ENCODE measurements at places on chromosomes 4 and X. TPM values are rescaled to one million over a fixed set of nuclear protein-coding genes. Genes with fewer than 3 reads are reported as not detected.

DNA sequence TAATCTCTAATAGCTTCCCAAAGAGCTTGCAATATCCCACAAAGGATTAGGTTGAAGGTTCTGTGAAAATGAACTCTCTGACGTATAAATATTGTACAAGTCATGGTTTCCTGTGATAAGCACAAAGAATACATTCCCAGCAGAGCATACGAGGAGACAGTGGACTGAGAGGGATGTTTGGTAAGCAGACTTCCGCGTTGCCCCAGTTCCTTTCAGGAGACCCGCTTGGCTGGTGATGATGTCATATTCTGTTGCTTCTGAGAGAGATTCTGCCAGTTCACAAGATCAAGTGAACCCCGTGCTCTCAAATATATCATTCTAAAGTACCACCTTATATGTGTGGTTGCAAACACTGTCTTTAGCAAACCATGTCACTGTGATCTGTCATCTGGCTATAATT, 323.9 kb upstream of the CASK start:
- no peak for DNase-seq

The PIN4 gene
- polyA plus RNA-seq = 63.0 TPM

DNA sequence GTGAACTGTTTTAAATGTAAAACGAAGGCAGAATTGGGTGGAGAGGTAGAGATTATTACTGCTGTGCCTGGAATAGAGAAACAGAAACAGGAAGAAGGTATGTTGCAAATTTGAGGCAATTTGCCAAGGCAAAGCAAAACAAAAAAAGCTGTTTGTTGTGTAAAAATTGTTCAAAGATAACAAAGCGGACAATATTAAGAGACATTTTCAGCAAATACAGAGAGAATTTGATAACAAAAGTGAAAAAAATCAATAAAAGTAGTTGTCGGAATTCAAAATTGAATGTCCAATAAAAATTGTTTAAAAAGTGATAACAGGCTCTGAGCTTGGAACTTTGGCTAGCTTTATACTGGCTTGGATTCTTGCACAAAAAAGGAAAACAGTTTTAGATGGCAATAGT, 14.4 kb upstream of the SMS start:
- DNase-seq = no peak

DNA sequence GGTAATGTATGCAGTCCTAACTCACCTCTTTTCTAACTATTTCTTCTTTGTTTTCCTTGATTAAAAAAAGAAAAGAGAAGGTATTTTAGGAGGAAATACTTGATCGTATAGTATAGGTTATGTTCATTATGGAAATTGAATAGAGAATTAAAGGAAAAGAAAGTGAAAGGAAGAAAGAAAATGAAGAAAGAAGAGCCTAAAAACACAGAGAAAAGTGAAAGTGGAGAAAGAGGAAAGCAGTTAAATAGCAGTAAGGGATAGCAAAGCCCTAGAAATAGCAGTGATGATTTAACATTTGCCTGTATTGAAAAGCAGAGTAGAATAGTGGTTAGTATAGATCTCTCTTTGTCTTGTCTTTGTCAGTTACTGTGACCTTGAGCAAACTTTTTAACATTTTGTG, 37.0 kb downstream of the MRPL1 start:
- DNase-seq = no peak

GRCh38 chrX:30680618-30681017, 27.4 kb downstream of the GK start:
- no peak for DNase-seq

The NDP gene
- polyA plus RNA-seq = 2.7 TPM

DNA sequence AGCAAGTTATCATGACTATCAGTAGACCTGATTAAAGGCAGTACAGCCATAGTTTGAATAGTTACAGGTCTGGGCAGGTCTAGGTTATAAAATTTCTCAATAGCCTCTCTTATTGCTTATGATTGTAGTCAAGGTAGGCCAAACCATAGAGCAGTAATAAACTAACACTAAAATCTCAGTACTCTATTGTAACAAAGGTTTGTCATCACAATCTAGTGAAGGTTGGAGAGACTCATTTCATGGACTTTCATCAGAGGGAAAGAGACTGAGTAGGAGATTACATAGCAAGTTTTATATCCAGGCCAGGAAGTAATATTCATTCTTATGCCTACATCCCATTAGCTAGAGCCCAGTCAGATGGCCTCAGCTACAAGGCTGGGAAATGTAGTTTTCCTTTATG, 141.0 kb downstream of the ASB9 start:
- DNase-seq = no peak

DNA sequence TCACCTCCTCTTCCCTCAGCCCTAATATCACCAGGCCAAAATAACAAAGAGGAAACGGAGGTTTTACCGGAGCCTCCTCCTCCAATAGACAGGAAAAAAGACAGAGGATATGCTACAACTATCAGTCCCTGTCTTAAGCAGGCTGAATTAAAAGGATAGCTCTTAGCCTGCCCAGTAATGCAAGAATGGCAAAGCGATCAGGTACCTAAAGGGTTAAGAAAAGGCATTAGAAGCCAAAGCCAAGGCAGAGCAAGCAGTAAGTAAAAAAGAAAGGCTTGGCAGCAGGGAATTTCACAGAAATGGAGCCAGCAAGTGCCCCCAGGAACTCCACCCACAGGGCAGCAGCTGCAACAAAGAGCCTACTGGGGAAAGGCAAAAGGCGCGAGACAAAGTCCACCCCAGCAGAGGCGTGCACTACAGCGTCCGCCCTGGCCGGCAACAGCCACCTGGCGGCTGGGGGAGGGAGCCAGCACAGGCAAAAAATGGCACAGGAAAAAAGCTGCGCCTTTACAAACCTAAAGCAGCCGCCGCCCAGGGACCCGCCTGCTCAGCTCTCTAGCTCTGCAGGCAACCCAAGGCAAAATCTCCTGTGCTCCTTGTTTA, 220.6 kb upstream of the ZC4H2 start:
- DNase-seq = peak; percentile 22

- no peak for DNase-seq
These were observed 14.0 kb downstream of the BBS12 start for GRCh38 chr4:122746485-122746965.

DNA sequence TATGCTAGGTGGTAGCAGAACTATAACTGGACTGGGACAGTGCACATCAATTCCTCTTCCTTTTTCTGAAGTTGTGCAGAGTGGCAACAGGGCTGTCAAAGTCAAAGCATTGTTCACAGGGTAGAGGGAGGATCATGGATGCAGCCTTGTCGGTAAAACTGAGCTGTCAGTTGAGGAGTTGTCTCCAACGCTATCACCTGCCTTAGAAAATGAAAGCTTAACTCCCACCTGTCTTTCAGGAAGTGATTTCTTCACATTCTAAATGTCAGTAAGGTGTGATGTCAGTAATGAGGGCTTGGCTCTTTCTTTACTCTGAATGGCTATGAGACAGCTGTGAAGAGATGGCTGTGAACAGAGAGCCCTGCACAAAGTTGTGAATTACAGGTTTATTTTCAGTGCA, 66.4 kb upstream of the BANK1 start:
- no peak for DNase-seq

GRCh38 chr4:48138936-48139335, 4.9 kb upstream of the TXK start:
- no peak for DNase-seq

The ZNF157 gene
- polyA plus RNA-seq = 1.5 TPM

DNA sequence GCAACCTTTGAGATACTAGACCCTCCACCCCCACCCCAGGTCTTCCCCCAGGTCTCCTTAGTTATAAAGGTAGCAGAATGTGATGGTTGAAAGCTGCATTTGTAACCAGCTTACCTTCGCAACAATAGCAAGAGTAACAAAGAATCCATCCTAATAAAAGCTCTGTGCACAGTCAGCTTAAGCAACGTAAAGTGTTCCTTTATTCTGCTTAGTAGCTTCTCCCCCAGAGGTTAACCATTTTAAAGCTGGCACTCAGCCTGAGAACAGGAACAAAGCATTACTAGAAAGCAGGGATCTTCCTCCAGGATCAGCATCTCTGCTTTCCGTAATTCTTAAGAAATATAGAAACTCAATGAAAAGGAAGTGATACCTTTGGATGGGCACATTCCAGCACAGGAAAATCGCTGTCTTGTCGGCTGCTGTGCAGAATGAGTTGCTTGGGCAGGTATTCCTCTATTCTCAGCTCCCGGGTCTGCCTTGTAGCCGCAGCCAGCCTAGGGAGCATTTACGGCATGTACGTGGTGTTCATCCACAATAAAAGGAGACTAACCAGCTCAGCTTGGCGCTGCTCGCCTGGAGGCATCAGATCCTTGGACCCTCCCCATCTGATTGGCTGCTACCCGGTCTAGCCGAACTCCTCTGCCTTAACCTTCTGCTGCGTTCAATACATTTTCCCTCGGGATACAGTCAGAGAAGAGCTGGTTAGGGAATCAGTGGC, 113.0 kb upstream of the TLR3 start:
- no peak for DNase-seq

The GAGE2A gene
- not detected for polyA plus RNA-seq

The TACR3 gene
- polyA plus RNA-seq = 2.5 TPM

- DNase-seq = no peak
These were observed 464.7 kb upstream of the TRAM1L1 start for GRCh38 chr4:117550085-117550484.

Measured in renal pelvis (tissue), 12 donors.